Activated T-helper 1 cell treated with Interleukin-2 at 50 U/mL for 16 hours (primary cell): ENCODE measurements at places on chromosomes 5 and 9.

DNA sequence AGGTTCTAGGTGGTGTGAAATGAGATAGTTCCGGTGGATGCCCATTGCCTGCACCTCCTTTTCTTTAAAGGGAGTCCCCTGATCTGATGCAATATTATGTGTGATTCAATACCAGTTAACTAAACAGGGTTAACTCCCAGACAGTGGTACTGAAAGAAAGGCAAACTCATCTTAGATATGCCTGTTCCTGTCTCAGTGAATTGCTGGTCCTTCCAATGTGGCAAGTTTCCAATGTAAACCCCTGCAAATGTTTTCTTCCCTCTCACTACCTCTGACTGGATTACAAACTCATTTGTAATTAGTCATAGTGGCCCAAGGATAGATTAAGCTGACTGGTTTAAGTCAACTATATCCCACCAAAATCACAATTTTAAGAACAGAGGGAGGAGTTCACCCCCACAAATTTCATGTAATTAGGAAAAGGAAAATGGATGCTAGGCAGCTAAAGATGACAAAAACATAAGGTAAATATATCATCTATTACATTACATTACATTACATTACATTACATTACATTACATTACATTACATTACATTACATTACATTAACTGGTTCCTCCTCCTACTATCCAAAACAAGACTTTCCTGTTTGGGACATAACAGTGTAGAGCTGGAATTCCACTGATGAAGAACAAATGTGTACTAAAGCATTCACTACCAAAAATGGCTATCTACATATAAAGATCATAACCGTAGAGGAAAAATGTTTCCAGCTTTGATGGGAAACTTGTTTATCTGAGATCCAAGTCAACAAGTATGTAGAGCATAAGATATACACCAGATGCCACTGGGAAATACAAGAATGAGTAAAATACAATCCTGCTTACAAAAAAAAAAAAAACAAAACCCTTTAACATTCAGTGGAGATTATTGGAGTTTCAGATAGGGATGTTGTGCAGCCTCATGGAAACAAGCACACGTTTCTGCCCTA, 121.5 kb upstream of the SNX2 start:
- DNase-seq = no peak

GRCh38 chr9:101366038-101366756, 18.6 kb downstream of the BAAT start:
- DNase-seq = no peak

DNA sequence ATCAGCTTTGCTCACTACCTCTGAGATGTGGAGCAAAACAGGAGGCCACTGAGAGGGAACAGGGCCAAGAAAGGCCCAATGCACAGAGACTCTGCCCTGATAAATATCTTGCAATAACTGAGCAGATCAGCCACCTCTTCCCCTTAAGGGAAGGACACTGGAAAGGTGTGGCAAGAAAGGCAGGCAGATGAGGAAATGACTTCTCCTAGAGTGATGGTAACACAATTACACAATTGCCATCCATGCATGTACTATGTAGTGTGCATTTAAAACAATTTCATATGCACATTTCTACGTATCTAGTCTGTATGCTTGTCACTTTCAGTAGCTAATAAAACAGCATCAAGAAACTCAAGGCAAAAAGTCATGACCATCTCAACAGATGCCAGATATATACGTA, 322.5 kb downstream of the DRD1 start:
- no peak for DNase-seq

DNA sequence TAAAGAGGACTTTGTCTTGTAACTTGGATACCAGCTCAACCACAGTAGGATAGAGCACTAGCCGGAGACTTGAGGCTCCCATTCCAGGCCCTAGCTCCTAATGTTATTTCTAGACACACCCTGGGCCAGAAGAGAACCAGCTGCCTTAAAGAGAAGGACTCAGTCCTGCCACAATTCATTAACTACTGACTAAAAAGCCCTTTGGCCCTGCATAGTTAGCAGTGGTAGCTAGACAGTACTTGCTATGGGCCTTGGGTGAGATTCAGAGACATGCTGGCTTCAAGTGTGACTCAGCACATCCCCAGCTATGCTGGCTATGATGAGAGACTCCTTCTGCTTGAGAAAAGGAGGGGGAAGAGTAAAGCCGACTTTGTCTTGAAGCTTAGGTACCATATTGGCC, 47.3 kb downstream of the TMEM167A start:
- no peak for DNase-seq

- no peak for DNase-seq
Observed at GRCh38 chr5:169694091-169694625, 57.1 kb downstream of the DOCK2 start.

DNA sequence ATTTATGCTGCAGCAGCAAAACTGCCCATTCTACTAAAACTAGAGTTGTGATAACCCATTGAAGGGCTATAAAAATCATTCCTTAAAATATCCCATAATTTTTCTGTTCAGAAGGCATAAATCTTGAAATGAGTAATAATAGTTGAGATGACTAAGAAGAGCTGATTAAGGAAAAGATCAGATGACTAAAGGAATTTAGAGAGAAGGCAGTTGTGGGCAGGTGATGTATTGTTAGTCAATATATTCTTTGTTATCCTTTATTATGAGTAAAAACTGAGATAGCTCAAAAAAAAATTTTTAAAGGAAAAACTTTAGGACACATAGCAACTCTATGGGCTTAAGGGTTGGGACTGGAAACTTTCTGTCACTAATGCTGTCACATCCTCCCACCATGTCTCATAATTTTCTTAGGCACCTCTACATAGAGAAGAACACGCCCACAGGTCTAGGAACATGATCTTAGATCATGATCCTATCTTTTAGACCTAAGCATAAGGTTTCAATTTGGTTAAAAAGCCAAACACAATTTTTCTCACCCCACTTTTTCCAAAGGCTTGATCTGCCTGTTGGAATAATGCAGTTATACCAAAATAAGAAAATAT, 597.5 kb upstream of the MEF2C start:
- DNase-seq = no peak

GRCh38 chr5:171776213-171776612, 9.4 kb upstream of the SMIM23 start:
- no peak for DNase-seq

DNA sequence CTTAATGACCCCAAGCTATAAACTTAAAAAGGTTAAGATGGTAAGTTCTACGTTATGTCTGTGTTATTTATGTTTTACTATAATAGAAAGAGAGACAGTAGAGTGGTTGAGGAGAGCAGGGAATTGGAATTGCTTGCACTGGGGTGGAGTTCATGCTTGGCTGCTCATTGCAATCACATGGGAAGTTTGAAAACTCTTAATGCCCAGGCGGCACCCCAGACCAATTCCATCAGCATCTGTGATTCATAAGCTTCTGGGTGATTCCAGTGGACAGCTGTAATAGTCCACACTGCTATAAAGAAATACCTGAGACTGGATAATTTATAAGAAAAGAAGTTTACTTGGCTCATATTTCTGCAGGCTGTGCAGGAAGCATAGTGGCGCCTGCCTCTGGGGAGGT, 323.9 kb upstream of the MSX2 start:
- no peak for DNase-seq

DNA sequence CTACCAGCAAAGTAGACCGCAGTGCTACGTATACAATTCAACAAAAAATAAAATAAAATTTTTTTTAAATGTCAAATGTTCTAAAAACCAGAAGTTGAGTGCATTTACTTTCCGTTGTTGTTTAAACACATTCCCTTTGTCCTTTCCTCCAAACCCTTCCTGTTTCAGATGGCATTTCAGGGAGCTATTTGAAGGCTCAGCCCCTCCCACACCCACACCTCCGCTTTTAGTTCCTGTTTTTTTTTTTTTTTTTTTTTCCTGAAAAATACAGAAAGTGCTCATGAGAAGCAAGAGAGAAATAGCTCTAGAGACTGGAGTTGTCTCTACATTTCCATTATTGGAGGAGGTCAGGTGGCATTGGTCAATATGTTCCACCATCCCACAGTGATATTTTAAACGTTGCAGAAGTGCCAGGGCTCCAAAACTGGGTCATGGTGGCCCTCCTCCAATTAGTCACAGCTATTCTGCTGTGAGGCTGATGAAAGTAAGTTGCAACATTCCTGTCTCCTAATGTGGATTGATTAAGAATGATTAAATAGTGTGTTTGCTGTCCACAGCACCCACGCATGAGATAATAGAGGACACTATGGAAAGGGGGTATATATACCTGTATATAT, 106.9 kb downstream of the GABRG2 start:
- DNase-seq = no peak

DNA sequence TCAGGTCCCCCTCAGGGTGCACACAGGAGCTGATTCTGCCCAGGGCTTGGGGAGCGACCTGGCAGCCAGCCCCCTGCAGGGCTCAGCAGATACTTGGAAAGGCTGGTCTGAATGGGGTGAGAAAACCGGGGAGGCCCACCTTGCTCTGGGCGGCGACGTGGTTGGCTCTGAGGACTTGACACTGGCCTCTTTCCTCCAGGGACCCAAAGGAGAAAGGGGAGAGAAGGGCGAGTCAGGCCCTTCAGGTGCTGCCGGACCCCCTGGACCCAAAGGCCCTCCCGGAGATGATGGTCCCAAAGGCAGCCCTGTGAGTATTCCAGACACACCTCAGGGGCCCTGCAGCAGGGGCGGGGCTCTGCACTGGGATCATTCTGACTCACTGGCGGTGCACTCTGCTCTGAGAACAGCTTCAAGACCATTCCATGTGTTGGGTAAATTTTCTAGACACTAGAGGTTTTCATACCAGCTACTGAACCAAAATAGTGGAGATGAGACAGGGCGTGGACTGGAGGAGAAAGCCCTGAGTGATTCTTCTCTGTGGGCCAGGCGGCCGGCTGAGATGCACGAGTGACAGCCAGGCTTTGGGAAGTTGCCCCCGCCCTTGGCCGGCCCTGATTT, 65.9 kb upstream of the FCN2 start:
- DNase-seq = no peak

DNA sequence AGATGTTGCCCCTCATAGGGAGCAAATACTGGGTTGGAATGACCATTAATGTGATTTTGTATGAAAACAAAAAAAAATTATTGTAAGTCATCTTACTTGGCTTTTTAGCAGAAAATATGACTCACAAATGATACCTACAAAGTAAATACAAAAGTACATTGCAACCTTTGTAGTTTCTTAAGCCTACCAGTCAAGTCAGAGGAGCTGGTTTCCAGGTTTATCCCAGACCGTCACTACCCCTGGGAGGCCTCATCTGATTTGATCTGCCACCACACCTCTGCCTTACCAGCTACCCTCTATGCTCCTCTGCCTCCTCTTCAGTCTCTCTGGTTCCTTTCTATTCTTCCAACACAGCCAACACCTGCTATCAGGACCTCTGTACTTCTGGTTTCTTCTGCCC, 349.9 kb upstream of the CCNH start:
- DNase-seq = no peak

GRCh38 chr5:52996979-52997378, 7.8 kb downstream of the ITGA2 start:
- no peak for DNase-seq

DNA sequence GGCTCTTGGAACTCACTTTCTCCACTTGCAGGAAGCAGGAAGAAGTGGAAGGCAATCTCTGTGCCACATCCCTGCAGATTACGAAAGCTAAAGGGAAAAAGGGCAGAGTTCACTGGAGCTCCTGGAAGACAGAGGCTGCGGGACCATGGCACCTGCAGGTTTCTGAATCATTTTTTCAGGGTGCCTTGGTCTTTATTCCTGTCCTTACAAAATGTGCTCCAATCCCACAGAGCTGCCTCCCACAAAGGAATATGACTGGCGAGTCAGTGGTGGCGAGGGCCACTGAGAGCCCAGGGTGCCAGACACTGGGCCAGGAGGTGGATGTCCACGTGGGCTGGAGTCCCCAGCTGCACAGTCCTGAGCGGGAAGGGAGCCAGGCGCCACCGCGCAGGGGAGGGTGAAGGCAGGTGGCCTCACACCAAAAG, 183.0 kb downstream of the FANCC start:
- DNase-seq = no peak

DNA sequence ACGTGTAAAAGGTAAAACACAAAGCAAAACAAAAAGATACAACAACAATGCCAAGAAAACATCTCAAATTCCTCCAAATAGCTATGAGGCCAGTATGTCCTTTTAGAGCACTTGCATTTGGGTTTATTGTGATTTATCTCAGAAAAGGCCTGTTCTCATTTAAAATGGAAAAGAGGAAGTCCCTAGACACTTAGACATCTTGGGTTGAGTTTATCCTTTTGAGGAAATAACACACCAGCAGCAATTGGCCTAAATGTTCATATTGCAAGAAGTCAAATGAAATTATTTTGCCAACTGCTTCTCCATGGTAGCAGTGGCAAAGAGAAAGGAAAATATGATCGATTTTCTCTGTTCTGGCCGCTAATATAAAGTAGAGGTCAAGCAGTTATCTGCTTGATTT, 43.6 kb upstream of the TRMT10B start:
- DNase-seq = no peak

DNA sequence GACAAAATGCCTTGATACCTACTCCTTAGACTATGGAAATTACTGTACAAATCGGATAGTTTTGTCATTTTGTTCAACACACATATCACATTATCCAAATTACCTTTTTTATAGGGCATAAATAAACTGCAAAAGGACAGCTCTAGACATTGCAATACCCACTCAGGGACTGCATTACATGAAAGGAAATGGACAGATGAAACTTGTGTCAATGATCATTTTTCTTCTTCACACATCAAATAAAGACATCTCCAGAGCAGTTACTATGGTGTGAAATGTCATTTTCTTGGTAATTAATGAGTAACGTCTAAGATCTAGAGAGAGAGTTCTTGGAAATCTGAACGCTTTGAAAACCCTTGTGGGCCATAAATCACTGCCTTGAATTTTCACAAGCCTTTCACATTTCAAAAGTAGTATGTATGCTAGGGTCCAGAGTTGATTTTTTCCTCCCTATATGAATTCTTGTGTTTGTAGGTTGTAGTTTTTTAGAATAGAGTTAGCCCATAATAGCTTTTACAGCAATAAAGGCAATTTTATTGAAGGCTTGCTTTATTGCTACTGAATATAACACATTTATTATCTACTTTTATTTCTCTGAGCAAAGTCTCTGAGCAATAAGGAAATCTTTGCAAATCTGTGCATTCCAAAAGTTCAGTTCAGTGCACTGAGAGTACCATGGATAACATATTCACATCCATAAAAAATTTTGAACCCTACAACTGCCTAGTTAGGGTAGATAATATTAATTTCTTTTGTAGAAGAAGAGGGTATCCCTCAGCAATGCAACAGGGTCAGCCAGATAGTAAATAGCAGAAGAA, 358.0 kb upstream of the PCSK5 start:
- no peak for DNase-seq
